ENCODE measurements at places on chromosomes 4 and X.

DNA sequence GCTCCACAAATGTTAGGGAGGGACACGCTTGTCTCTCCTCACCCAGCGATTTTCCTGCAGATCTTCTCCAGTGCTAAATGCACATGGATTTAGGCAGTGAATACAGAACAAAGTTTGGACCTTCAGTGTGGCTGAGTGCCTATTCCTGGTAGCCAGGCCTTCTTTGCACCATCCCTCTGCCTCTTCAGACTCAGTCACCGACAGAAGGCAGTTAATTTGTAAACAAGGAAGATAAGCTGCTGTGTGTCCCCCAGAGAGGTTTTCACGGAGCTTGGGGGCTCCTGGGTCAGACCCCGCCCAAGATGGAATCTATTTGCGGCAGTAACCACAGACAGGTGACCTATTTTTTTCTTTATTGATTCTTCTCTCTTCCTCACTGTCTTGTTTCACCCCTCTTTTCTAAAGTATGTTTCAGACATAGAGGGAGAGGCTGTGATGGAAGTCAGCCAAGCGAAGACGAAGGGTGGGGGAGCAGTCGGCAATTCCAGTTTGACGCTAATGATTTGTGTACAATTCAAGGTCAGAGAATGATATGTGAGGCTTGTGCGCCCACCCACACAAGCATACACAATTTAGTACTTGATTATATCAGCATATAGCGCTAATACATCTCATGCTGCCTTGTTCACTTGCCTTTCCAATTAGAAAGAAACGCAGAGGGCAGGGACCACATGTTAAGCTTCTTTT lies 200.8 kb downstream of the MGST2 start:
- no peak for DNase-seq

DNA sequence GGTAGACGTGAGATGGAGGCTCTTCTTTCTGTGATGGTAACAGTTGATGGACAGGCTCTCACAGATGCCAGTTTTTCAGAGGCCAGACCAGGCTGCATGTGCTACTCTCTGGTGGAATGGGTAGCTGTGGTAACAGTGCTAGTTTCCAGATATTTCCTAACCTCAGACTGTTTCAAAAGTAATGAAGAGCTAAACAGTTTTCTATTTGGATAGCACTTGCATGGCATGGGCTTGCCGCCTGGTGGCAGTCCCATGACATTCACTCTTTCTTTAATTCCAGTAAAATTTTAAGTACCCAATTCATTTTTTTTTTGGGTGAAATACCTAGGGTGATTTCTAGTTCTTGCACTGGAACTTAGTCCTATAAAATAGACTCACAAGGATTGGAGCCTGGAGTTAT lies 220.2 kb upstream of the MAD2L1 start:
- DNase-seq: no peak

DNA sequence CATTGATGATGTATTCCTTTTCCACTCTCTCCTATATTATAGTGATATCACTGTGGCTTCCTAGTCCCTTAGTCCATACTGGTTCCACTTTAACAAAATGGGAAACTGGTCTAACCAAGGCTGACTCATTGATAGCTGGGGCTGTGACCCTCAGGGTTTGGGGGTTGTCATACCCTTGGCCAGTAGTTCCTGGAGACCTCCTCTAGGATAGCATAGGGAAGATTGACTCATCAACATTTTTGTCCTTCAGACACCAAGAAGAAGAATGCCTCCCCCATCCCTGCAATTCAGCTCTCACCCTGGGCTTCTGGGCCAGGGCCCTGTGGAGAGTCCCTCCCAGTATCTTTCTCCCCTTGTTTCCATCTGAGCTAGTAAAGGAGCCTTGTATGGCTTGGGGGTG lies 68.8 kb upstream of the PRPS1 start:
- DNase-seq: no peak

DNA sequence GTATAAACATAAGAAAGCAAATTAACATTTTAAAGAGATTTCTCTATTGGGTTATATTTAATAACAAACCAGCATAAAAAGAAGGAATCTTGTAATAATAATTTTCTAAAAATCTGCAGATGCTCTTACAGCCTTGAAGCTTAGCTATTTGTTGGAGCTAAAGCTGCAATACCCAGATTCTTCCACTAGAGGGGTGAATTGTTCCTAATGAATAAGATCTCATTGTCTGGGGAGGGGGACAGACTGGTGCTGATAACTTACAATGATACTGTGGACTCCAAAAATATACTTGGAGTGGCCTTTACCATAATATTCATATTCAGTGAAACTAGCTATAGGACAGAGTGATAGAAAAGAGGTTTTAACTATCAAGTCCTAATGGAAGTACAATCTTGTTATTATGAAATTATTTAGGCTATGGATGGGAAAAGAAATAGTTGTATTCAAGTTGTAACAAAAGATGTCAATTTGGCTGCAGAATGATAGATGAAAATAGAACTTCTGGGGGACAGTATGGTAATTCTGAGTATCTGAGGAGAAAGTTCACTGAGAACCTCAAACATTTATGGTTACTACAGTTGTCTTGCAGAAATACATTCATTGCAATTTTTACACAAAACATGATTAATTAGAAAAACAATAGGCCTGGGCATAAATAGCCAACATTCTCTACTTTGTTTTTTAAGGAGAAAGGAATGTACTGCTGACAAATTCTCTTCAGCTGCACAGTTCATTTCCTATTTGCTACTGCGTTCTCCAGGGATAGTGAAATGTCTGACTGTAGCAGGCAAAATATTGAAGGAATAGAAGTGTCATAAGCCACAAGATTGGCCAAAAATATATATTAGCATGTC lies 443.3 kb downstream of the GBA3 start:
- DNase-seq: no peak

GRCh38 chr4:111512081-111512783 lies 633.0 kb upstream of the FAM241A start:
- no peak for DNase-seq

- no peak for DNase-seq
Measured at GRCh38 chrX:24464498-24464835, 619 bp upstream of the PDK3 start.

- DNase-seq: no peak
Measured at GRCh38 chr4:63361628-63362027, 1047.6 kb downstream of the TECRL start.

GRCh38 chrX:125398959-125399440 lies 79.3 kb downstream of the TEX13C start:
- no peak for DNase-seq

DNA sequence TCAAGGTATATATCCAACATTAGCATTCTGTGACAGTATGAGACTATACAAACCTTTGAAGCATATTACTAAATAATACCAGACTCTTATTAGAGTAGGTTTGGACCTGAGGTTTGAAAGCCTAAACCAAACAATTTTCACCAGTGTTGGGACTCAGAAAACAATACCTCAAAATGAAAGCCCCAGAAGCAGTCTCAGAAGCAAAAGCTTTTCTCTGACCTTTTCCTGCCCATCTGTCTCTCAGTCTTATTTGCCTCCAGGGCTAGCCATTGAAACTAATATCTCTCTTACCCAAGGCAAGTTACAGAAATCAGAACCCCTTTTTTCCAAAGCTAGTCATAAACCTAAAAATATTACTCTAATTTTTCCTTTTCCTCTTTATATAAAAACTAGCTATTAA lies 163.3 kb downstream of the PTCHD1 start:
- no peak for DNase-seq

- DNase-seq: no peak
Measured at GRCh38 chr4:6561706-6562371, 13.2 kb upstream of the MAN2B2 start.

- no peak for DNase-seq
Measured at GRCh38 chrX:27987862-27988646, 6.8 kb upstream of the DCAF8L1 start.

DNA sequence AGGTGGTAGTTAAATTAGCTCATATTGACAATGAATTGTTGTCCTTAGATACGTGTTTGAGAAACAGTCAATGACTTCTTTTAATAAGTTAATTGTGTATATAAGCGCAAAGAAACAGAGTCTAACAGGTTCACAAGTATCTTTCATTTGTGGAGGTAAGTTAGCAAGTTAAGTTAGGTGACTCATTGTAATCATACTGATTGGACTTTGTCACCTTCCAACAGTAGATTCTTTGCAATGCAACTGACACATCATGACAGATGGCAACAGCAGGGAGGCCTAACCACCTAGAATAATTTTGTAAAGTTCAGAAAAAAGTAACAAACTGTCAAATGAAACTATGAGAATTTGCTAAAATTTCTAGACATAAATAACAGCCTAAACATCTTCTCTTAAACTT lies 207.6 kb upstream of the PITX2 start:
- no peak for DNase-seq

- DNase-seq: no peak
Measured at GRCh38 chrX:12315526-12315925, 177.3 kb downstream of the FRMPD4 start.

- DNase-seq: no peak
Measured at GRCh38 chr4:114146947-114147618, 167.6 kb upstream of the ARSJ start.

DNA sequence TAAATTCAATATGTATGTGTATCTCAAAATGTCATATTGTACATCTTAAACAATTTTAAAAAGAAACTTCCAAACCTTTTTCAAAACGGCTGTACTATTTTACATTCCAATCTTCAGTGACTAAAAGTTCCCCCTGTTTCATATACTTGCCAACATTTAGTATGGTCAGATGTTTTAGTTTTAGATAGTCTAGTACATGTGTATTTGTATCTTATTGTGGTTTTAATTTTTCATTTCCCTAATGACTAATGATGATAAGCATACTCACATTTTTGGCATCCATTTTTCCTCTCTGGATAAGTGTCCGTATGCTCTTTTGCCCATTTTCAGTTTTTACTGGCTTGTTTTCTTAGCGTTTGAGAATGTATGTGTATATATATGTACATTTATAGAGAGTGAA lies 212.2 kb upstream of the MAGEB18 start:
- no peak for DNase-seq

DNA sequence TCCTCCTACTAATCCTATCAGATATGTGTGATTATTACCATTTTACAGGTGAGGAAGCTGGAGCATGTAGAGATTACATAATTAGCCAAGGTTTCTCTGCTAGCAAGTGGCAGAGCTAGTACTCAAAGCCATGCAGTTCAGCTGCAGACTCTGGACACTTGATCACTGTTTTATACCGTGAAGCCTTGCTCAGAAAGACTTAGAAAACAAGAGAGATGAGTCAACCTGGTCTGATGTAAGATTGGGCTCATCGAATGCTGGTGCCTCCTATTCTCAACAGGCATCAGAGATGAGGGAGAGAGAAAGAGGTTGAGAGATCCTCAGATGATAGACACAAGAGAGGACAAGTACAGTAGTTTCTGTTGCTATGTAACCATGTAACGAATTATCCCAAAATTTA lies 19.0 kb upstream of the PDE5A start:
- DNase-seq: no peak

GRCh38 chrX:111264385-111264784 lies 5.9 kb downstream of the CAPN6 start:
- no peak for DNase-seq

DNA sequence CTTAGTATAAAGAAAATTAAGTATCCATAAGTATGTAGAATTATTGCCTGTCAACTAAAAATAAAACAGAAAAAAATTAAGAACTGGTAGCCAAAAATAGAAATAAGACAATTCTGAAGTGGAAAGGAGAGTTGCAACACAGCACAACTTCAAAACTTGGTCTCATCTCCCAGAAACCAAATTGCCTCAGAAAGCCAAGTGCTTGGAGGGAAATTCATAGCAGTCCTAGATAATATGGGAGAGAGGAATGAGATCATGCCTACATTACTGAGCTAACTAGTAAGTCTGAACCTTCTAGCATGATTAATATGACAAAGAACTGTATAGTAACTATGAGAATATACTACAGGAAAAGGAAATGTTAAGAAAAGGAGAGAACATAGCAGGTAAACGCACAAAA lies 256.5 kb downstream of the LDB2 start:
- DNase-seq: no peak

- no peak for DNase-seq
Measured at GRCh38 chrX:122625821-122626220, 558.3 kb upstream of the GRIA3 start.

DNA sequence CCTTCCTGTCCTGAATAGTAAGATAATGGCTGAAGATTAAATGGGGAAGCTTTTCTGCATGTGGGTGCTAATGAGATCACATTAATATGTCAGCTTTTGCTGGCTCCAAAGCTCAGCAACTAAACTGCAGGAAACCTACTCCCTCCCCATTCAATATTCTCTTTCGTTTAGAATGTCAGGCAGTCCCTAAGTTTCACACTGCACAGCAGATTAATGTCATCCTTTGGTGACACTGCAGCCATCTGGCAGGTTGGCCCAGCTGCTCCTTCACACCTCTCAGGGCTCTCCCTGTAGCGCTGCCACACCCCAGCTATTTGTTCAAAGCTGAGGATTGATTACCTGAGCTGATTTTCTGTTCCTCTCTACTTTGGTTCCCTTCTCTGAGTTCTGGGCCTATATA lies 110.5 kb downstream of the KDR start:
- DNase-seq: no peak

DNA sequence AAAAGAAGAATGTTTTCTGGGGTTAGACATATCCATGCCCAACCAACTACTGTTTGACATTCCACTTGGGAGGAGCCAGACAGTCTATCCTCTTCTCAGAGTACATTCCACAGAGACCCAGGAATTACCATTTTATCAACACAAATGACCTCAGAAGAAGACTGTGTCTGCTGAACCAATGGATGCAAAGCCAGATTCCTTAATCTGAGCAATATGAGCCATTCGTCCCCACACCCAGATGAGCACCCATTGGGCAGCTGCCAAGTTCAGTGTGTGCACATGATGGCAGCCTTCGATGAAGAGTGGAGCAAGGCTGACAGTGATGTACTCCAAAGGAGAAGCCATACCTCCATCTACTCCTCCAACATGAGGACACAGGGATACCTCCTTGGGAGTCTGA lies 111.3 kb downstream of the ZNF674 start:
- no peak for DNase-seq

- no peak for DNase-seq
Measured at GRCh38 chr4:168550064-168550766, 53.4 kb downstream of the PALLD start.

- no peak for DNase-seq
Measured at GRCh38 chr4:37609626-37610025, 76.5 kb downstream of the RELL1 start.

- no peak for DNase-seq
Measured at GRCh38 chrX:39750848-39751247, 346.9 kb downstream of the BCOR start.

GRCh38 chr4:2811830-2812611 lies 19.1 kb downstream of the SH3BP2 start:
- no peak for DNase-seq

DNA sequence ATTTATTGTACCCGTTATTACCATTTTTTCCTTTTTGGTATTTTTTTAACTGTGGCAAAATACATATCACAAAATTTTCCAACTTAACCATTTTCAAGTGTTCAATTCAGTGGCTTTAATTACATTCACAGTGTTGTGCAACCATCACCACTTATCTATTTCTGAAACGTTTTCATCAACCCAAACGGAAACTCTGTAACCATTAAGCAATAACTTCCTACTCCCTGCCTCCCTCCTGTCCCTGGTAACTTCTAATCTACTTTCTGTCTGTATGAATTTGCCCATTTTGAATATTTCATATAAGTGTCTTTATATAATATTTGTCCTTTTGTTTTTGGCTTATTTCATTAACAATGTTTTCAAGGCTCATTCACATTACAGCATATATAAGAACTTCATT lies 57.4 kb upstream of the MSN start:
- no peak for DNase-seq

- DNase-seq: no peak
Measured at GRCh38 chrX:109848461-109849050, 115.5 kb upstream of the ACSL4 start.
